DMS53 (cell line): ENCODE measurements at places on chromosomes 1 and 21.

DNA sequence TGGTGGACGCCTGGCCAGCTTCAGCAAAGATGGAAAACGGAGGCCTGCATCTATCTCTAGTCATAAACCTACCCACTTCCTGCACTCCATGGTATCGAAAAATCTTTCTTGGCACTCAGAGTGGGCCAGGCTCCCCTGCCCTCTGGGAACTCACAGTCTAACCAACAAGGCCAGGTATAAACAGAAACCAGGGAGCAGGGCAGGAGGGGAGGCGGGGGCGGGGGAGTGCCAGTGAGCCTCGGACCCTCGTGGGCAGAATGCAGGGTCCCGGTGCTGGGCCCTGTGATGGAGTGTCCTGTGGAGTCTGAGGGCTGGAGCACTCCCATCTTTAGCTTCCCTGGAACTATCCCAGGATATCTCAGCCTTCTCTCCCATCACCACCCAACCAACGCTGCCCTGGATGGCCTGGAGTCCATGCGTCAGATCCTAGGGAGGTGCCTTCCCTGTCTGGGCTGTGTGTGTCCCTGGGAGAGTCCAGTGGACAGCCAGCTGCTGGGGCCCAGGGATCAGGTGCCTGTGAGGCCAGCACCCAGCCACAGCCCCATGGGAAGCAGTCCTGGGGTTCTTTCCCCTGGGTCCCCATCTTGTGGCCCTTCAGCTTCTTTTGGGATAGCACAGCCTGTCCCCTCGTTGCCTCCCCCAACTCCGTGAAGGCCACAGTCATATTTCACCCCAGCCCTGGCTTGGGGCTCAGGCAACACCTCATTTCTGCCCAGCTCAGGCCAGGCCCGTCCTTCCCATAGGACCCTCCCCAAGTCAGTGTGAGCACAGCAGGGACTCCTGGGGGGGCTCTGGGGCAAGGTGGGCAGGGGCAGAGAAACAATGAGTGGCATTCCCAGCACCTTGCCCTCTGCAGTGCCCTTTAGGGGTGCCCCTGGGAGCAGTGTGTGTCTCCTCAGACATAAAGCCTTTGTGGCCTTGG, 1.1 kb upstream of the EPS8L3 start:
- DNase-seq, result no peak

DNA sequence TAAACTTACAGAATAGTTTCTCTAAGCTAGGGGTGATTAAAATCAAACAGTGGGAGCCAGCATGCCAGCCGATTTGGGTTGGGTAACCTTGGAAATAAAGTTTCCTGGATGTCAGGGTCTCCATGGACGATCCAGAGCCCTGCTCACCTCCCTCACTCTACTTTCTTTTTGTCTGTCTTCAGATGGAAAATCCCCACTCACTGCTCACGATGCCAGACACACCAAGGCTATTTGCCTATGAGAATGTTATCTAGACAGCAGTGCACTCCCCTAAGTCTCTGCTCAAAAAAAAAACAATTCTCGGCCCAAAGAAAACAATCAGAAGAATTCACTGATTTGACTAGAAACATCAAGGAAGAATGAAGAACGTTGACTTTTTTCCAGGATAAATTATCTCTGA, 13.9 kb downstream of the SLAMF7 start:
- DNase-seq, result no peak

DNA sequence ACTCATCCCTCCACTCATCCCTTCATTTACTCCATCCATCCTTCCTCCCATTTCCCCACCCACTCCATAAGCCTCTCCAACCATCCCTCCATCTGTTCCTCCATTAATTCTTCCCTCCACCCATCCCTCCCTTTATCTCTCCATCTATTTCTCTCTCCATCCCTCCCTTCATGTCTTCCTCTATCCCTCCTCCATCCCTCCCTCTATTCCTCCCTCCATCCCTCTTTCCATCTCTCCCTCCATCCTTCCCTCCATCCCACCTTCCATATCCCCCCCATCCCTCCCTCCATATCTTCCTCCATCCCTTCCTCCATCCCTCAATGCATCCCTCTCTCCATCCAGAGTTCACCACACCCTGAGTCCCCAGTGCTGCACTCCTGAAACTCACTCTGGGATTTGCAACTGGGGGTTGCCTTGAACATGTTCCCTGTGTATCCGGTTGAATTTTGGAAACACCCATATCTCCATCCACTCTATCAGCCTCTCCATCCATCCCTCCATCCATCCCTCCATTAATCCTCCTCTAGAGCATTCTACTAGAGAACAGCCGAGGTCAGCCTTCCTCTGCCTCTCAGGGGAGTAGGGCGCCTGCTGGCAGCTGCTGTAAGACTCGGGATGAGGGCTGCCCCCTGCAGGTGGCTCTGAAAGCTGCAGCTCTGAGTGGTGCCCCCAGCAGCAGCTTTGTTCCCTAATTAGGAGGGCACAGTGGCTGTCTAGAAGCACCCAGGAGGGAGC, 39.4 kb downstream of the ABCG1 start:
- DNase-seq, result peak; percentile 73

DNA sequence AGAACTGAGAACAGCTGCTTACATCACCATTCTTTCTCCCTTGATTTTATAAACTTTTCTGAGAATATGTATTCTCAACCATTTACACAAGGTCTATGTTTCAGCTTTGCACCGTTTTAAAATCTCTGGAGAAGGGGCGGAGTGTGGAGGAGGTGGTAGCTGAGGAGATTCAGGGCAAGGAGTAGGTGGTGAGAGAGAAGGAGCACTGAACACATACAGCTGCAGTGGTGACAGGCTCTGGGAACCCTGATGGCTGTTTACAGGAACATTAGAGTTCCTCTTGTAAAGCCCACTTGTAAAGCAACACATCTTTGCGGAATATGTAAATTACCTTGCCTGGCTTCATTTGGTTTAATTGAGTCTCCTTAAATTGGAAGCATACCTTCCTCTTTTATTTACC, 89.7 kb downstream of the SMYD2 start:
- DNase-seq, result no peak

- peak; percentile 22 for DNase-seq
These were observed 17.1 kb downstream of the ARHGEF16 start for GRCh38 chr1:3471356-3472087.

- DNase-seq, result no peak
These were observed 6.6 kb downstream of the SKI start for GRCh38 chr1:2234762-2235113.

- no peak for DNase-seq
These were observed 333.9 kb upstream of the ADAMTS5 start for GRCh38 chr21:27300770-27301169.

GRCh38 chr1:229047161-229047839, 223.6 kb upstream of the RAB4A start:
- DNase-seq, result no peak
